ENCODE measurements at places on chromosomes 1 and 21.

DNA sequence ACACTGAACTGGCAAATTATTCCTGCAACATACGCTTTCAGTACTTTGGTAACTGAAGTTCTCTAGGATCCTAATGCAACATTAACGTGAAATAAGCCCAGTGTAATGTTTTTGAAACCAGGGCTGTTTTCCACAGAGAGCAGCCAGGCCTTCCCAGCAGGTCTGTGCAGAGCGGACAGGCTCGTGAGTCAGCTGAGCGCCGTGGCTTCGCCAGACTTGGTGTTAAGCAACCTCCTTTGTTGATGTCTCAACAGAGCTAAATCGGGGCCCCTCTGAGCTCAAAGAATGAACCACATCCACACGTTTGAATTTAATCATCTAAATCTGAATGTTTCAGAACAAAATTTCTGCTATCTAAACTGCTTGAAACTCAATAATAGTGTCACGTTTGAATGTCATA lies 181.8 kb upstream of the FMN2 start:
- DNase-seq = no peak

DNA sequence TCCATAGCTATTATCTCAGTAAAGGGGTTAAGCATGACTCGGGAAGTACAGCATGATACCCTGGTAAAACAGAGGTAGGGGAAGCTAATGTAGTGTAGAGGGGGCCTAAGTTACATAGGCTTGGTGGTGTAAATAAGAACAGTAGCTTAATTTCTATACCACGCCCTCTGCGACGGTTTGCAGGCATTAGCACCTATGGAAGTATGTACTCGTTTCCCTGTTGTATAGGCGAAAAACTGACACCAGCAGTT lies 470 bp upstream of the NAXE start:
- no peak for DNase-seq

DNA sequence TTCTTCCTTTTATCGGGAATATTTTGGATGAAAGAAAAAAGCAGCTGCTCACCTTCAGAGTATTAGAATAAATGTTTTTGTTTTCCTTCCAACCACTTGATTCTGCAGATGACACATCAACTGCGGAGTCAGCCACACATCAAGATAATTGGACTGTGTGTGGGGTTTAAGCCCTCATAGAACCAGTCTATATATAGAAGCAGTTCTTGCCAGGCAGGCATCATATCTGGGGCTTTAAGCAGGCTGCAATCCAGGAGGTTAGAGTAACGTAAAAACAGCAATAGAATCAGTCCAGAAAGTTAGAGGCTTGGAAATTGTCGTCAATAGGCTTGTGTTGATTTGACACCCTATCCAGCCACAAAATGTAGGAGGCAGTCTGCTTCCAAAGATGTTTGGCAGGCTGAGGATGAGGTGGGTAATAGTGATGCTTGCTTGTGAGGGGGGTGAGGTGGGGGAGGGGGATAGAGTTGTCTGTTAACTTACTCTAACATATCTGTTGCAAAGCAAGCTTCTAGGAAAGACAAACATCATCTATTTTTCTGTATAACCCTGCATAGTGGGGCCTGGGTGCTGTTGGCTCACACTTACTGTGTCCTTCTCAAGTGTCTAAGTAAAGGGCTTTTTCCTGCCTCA lies 64.8 kb downstream of the PEX14 start:
- no peak for DNase-seq

DNA sequence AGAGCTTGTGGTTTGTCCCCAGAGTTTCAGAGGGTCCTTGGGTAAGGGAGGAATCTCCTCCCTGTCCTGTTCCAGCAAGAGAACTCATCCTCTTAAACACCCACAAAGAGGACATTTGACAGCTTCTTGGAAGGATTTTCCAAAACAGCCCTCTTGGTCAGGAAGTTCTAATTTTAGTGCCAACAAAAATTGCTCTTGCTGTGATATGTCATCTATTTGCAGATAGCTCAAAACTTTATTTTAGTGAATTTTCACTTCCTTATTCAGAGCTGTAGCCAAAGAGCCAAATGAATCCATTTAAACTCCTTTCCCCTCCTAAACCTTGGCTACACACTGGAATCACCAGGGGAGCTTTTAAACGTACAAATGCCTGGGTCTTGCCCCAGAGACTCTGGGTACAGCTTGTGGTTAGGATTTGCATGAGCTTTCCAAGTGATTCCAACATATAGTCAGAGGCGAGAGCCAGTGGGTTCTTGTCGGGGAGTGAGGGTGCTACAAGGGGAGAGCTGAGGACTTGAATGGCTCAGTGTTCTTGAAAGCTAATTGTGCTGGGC lies 11.8 kb upstream of the RASSF5 start:
- DNase-seq = no peak

DNA sequence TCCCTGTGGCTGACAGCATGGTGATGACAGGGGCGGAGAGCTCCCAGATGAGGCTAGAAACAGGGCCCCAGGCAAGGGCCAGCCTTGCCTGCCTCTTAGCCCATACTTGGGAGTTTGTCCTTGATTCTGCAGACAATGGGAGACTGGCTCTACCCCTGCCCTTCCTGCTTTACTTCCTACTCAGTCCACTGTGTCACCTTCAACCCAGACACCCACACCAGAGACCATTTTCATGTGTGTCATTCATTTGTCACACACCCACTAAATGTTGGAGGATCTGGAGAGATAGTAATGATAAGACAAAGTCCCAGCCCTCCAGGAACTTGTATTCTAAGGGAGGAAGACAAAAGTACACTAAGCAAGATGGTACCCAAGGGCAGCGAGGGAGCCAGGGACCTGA lies 43.7 kb downstream of the SYT6 start:
- no peak for DNase-seq

DNA sequence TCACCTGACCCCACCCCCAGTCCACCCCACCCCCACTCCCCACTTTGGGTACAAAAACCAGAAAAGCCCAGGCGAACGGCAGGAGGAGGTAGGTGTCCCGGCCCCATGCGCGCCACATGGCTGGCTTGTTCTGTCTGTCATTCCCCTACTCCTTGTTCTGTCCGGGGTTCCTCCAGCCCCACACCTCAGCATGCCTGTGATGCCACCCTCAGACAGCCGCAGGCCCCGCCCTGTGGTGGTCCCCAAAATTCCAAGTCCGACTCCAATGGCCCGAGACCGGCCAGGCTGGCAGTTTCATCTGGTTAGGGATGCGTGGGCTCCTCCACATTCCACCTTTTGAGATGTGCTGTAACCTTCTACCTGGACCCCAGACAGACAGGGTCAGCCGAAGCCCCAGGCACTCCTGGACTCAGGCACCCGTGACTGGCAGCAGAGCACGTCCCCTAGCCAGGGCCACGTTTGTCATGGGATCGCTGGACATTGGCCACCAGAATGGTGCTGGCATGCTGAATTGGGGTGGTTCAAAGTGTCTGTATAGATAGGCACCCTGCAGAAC lies 94.4 kb downstream of the WDR4 start:
- no peak for DNase-seq

All from prostate gland (tissue), 2 donors.